Stimulated activated CD8-positive, alpha-beta memory T cell treated with anti-CD3 and anti-CD28 coated beads, Interleukin-15, amount 100 ng/mL, for 1 hour (primary cell): ENCODE measurements at places on chromosomes 5 and 9.

- no peak for DNase-seq
These were observed 136.3 kb downstream of the MYO10 start for GRCh38 chr5:16799796-16800195.

GRCh38 chr9:119689879-119690278 lies 320.6 kb upstream of the BRINP1 start:
- DNase-seq, result no peak

- DNase-seq, result peak; percentile 12
These were observed 38.8 kb downstream of the CARTPT start for GRCh38 chr5:71757590-71758543.

DNA sequence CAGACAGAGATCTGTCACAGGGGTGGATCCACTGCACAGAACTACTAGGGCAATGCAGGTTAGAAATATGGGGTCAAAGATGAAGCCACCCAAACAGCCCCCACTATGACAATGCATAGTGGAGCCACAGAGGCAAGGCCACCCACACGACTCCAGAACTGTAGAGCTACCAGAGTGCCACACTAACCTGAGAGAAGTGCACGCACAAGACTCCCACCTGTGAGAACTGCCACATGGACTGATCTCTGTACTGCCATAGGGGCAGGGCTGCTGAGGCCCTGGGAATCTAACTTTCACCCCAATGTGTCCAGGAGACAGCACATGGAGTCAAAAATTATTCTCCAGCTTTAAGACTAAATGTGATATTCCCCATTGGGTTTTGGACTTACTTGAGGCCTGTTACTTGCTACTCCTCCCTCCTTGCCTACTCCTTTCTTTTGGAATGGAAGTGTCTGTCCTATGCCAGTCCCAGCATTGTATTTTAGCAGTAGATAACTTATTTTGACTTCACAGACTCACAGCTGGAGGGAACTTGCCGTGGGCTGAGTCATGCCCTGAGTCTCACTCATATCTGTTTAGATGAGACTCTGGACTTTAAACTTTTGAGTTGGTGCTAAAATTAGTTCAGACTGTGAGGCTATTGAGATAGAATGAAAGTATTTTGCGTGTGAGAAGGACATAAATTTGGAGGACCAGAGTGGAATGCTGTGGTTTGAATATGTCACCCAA lies 853.3 kb downstream of the MAT2B start:
- DNase-seq, result no peak
